Epithelial cell of alveolus of lung (primary cell): ENCODE measurements at places on chromosomes 2 and 18. TPM values are rescaled to one million over a fixed set of nuclear protein-coding genes. Genes with fewer than 3 reads are reported as not detected.

TTL gene
- total RNA-seq = 20.9 and 47.4 TPM in 2 replicates

GPR45 gene
- not detected in 2 replicates for total RNA-seq

CNTNAP5 gene
- total RNA-seq = not detected in 2 replicates

FRZB gene
- 0.52 and 0.64 TPM in 2 replicates for total RNA-seq

DYSF gene
- 1.4 and 4.3 TPM in 2 replicates for total RNA-seq

SH3BP4 gene
- 47.0 and 114 TPM in 2 replicates for total RNA-seq

RAB12 gene
- total RNA-seq = 35.2 and 36.6 TPM in 2 replicates

MERTK gene
- total RNA-seq = 1.0 and 2.7 TPM in 2 replicates

ABCG8 gene
- not detected in 2 replicates for total RNA-seq

CXCR1 gene
- total RNA-seq = not detected in 2 replicates

PTH2R gene
- total RNA-seq = not detected in 2 replicates

LTBP1 gene
- total RNA-seq = 334 and 453 TPM in 2 replicates

MRPS5 gene
- 36.6 and 50.4 TPM in 2 replicates for total RNA-seq

OSR1 gene
- total RNA-seq = 8.4 and 18.8 TPM in 2 replicates

SERPINB12 gene
- total RNA-seq = not detected in 2 replicates

DCC gene
- under 0.01 TPM in 1 of 2 replicates, not detected in the other for total RNA-seq

PLCL1 gene
- total RNA-seq = 0.65 and 0.88 TPM in 2 replicates

COL3A1 gene
- 1,834 and 2,433 TPM in 2 replicates for total RNA-seq

FHOD3 gene
- 3.0 and 4.9 TPM in 2 replicates for total RNA-seq

TMEM17 gene
- total RNA-seq = 1.3 TPM in 2 replicates

FSIP2 gene
- 0.13 and 0.24 TPM in 2 replicates for total RNA-seq

MPV17 gene
- total RNA-seq = 80.7 and 88.8 TPM in 2 replicates

ZNF804A gene
- total RNA-seq = 4.2 and 7.5 TPM in 2 replicates

ADRA2B gene
- not detected in 2 replicates for total RNA-seq

HRH4 gene
- not detected in 2 replicates for total RNA-seq

CCDC85A gene
- 0.78 TPM in 1 of 2 replicates, not detected in the other for total RNA-seq

ONECUT2 gene
- under 0.01 TPM in 1 of 2 replicates, not detected in the other for total RNA-seq

FSHR gene
- not detected in 2 replicates for total RNA-seq

PSMA8 gene
- not detected in 2 replicates for total RNA-seq

PLGLB2 gene
- 0.32 TPM in 1 of 2 replicates, not detected in the other for total RNA-seq

ALLC gene
- not detected in 2 replicates for total RNA-seq

SDC1 gene
- 12.1 and 32.2 TPM in 2 replicates for total RNA-seq

PIGN gene
- 14.2 and 22.5 TPM in 2 replicates for total RNA-seq

NEB gene
- total RNA-seq = 0.91 and 1.9 TPM in 2 replicates

RESP18 gene
- not detected in 2 replicates for total RNA-seq

DPP10 gene
- 2.6 TPM in 1 of 2 replicates, not detected in the other for total RNA-seq

SERPINB11 gene
- total RNA-seq = not detected in 2 replicates

FAM110C gene
- under 0.01 and 0.16 TPM in 2 replicates for total RNA-seq

SKOR2 gene
- total RNA-seq = not detected in 2 replicates

ATP6V1B1 gene
- 0.40 and 4.1 TPM in 2 replicates for total RNA-seq

DSG1 gene
- not detected in 2 replicates for total RNA-seq

CAB39 gene
- total RNA-seq = 41.0 and 42.9 TPM in 2 replicates

SULT1C2 gene
- not detected in 2 replicates for total RNA-seq

CYS1 gene
- 0.39 TPM in 1 of 2 replicates, not detected in the other for total RNA-seq
